ENCODE measurements at places on chromosomes 5 and 9.

- no peak for DNase-seq
Observed at GRCh38 chr5:66870708-66871107, 274.5 kb downstream of the MAST4 start.

DNA sequence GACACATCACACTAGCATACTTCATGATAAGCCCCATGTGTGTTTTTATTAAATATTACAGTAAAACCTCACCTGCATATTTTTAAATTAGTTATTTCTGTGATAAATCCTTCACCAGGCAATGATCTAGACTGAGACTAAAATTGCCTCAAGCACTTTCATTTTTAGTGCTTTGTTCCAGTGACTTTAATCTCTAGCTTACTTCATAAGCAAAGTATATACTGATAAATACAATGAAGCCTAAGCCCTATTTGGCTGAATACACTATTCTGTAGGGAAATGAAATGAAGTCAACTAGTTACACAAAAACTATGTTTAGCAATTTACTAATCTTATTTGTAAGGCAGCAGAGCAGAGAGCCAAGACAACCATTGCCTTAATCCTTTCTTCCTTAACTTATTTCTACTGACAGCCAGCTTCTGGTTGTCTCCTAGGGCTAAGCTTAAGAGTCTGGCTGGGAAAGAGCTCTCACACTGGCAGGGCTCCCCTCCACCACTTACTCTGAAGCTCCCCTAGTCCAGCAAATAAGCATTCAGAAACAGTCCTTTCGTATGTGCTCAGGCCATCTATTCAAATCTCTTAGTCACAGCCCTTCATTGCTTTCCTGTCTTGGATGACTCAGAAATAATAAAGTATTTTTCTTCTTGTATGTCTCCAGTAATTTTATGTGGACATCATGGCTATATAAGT lies 31.4 kb upstream of the MTAP start:
- no peak for DNase-seq

DNA sequence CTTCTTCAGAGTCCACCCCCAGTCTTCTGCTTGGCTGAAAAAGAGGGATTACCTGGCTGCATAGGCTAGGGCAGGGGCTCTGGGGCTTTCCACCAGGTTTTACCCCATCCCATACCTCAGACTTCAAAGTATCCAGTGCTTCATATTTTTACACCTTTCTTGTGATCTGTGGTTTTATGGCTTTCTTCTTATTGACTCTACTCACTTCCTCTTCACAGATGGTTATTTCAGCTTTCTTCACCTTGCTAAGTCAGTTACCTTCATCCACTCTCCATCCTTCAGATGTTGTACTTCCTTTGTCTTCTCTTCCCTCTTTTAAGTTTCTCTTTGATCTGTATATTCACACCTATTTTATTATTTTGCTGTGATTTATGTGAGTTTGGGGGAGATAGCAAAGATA lies 104.3 kb downstream of the GRIA1 start:
- DNase-seq, result no peak

DNA sequence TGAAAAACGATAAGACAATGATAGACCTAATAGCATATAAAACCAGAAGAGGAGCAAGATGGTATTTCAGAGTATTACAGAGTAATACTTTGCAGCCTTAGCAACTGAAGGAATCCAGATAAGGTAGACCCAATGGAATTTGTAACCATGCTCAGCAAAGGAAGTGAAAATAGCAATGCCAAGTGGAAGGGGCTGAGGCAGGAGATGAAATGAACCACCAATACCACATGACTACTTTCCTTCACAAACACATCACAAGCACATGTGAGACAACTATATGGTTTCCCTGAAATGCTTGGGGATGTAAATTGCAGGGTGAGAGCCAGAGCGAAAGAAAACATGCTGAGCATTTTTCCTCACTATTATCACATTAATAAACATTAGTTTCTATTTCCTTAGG lies 79.8 kb upstream of the MELK start:
- DNase-seq, result no peak

- no peak for DNase-seq
Observed at GRCh38 chr9:68825762-68826472, 120.9 kb downstream of the PIP5K1B start.

DNA sequence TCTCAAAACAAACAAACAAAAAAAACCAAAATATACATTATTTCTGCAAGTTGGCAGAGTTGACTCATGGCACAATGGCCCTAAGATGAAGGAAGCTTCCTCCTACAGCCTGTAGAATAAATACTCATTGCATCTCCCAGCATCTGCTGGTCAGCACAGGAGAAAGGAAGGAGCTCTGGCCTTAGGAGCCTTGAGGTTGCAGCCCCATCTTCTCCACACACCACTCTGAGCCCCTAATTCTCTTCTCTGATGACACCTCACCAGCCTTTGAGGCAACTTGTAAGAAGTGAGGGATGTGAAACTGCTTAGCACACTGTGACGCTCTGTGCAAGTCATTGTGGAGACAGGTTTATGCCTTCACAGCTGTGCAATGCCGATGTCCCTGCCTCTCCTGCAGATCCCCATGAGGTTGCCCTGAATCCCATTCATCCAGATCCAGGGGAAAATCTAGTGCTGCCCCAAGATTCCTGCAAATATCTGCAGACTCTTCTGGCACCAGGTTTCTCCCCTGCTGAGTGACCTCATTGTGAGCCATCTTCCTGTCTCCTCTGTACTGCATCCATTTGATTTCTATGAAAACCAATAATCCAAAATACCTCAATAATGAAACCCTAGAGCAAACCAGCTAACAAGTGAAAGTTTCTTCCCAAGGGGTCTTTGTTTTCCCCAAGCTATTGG lies 65.3 kb upstream of the TGFBR1 start:
- no peak for DNase-seq

DNA sequence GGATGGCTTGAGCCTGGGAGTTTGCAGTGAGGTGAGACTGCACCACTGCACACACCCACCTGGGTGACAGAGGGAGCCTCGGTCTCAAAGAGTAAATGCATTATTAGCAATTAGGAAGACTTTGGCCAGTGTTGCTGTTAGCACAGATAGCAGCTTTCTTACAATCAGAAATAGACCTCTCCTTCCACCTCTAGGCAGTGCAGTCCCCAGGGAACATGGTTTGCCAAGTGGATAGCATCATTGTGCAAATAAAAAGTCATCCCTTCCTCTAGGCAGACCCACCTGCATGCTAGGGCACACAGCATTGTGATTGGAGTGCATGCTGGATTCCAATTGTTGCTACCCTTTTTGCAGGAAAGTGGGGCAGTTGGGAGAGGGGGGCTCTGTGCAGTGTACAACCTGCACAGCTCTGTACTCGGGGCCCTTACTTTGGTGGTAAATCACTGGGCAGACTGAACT lies 77.9 kb upstream of the KLF9 start:
- DNase-seq, result no peak

- DNase-seq, result no peak
Observed at GRCh38 chr9:3850098-3850497, 324.3 kb upstream of the RFX3 start.

- DNase-seq, result no peak
Observed at GRCh38 chr5:110027527-110028322, 338.0 kb downstream of the MAN2A1 start.
